ENCODE measurements at places on chromosomes 7 and 10.

DNA sequence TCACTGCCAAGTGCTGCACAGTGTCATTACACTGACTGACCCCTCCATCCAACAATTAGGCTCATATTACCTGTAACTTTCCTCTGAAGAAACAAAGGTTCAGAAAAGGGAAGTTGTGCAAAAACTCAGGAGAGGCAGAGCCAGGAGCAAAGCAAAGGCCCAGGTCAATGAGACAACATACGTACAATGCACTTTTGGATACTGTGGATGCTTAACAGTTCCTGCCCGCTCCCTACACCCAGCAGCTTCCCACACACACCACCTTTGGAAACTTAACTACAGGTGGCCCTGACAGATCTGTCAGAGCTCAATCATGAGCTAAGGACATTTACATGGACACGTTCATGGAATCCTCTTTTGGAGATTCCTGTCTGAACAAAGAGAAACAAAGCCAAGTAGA, 515.9 kb downstream of the GRID1 start:
- no peak for DNase-seq

GRCh38 chr10:129056734-129057689, 410.0 kb upstream of the MGMT start:
- no peak for DNase-seq

- no peak for DNase-seq
Measured at GRCh38 chr7:22173685-22174573, 183.0 kb downstream of the RAPGEF5 start.

DNA sequence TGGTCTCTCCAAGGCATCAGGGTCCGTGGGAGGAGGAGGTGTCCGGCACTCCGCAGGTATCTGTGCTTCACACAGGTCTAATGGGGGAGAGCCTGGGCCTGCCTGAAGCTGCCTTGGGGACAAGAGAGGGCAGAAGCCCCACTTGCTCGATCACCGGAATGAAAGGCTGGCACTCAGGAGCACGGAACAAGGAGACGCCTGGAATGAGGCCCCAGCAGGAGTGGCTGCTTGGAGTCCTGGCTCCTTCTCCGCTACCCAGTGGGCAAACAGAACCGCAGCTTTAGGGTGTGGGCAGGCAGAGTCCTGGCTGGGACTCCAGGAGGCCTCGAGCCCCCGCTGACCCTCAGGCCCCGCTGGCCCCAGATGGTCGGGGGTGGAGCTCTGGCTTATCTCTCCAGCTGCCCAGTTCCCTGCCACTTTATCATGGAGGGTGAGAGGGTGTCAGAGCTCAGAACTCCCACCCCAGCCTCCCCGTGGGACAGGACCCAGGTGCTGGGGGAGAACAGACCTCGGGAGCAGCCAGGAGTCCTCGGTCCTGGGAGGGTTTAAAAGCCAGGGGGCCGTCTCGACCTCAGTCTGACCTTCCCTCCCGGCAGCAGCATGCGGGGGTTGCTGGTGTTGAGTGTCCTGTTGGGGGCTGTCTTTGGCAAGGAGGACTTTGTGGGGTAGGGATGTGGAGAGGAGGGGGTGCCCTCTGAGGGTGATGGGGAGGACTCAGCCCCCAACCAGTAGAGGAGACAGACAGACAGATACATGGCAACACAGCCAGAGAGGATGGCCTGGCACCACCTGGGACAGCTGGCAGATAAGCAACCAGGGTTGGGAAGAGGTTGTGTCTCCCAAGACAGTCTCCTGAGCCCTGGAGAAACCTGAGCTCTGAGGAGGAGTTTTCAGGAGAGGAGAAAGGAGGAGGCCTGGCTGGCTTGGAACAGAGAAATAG, at the start of gene CPA1:
Gene CPA1 (plus strand): TSS at position 574 of the 940 bp plus-strand sequence. CDS start 27 bp downstream, at position 601.
- DNase-seq: no peak
